ENCODE measurements at places on chromosomes 11 and 22.
A peak's percentile ranks its signal among the peaks of the same experiment; 100 is the strongest.

- no peak for DNase-seq
Observed at GRCh38 chr11:117828611-117829368, 4.2 kb upstream of the FXYD2 start.

GRCh38 chr11:78009062-78009461 lies 14.0 kb downstream of the KCTD14 start:
- no peak for DNase-seq

DNA sequence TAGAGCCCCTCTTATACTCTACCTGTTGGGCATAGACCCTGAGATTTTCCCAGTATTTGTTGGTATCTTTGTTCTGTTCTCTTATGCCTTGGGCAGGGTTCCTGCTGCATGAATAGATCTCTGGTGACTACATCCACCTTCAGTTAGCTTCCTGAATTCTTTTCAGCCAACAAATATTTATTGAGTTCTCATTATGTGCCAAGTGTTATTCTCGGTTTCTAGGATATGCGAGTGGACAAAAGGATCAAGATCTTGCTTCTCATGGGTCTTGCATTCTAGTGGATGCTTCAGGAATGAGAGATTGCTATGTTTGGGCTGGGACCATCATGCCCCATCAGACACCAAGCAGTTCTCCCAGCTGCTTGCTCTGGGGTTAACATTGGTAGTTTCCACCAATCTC lies 340.0 kb downstream of the METTL15 start:
- DNase-seq, result peak; percentile 20

- DNase-seq, result no peak
Observed at GRCh38 chr11:81495699-81496292, 1237.9 kb downstream of the FAM181B start.

GRCh38 chr11:92225125-92225567 lies 528 bp downstream of the FAT3 start:
- no peak for DNase-seq

GRCh38 chr11:36564376-36565030 lies 3.3 kb upstream of the RAG1 start:
- peak; percentile 39 for DNase-seq

- DNase-seq, result no peak
Observed at GRCh38 chr11:121560236-121560635, 107.5 kb upstream of the SORL1-AS1 start.

DNA sequence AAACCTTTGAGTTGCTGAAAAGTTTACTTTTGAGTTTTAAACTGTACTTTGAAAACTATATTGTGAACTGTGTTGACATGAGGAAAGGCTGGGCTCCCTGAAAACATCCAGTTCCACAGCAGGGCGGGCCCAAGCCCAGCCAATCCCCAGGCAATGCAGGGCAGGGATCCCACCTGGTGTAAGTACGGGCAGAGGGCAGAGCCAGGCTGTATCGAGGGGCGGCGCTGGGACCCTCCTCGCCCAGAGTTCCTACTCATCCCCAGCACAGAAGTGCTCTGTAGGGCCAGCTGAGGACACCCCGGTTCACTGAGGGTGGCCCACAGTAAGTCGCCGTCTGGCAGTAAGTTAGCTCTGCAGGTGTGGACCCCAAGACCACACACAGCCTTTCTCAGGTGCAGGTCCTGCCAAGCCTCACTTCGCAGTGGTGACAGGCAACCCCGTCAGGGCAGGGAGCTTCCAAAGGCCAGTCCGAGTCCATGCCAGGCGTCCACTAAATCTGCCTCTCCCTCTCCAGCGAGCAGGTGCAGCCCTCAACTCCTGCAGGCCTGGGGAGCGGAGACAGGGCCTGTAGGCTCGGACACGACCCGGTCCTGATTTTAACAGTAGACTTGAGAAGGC lies 6.3 kb downstream of the RASSF7 start:
- DNase-seq, result no peak

DNA sequence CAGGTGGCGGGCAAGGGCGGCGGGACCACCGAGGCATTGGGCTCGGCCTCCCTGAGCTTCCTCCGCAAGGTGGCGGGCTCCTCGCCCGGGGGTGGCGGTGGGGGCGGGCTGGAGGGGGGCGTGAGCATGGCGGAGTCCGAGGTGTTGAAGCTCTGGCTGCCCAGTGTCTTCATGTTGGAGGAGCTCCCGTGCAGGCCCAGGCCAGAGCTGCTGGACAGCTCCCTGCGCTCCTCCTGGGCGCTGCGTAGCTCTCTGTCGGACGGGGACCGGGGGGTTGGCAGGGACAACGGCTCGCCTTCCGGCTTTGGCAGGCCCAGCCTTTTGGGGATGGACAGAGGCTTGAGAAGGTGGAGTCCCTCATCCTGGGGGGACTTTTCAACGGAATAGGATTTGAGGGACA lies 43.9 kb upstream of the BID start:
- no peak for DNase-seq

- peak; percentile 85 for DNase-seq
Observed at GRCh38 chr11:23903044-23903704, 593.7 kb upstream of the LUZP2 start.

- no peak for DNase-seq
Observed at GRCh38 chr22:43015677-43016042, 711 bp upstream of the PACSIN2 start.

All from foreskin fibroblast (primary cell).